Activated CD4-positive, alpha-beta T cell treated with anti-CD3 and anti-CD28 coated beads, Interleukin-2, Interleukin-6, amounts not matched to agents 100 ng/mL and 50 ng/mL, durations not matched to agents 16 hours and 8 hours (primary cell): ENCODE measurements at places on chromosomes 11 and 22.

- no peak for DNase-seq
Measured at GRCh38 chr11:134442246-134442645, 30.2 kb upstream of the B3GAT1 start.

- no peak for DNase-seq
Measured at GRCh38 chr22:30637701-30638114, 2.1 kb downstream of the SLC35E4 start.

DNA sequence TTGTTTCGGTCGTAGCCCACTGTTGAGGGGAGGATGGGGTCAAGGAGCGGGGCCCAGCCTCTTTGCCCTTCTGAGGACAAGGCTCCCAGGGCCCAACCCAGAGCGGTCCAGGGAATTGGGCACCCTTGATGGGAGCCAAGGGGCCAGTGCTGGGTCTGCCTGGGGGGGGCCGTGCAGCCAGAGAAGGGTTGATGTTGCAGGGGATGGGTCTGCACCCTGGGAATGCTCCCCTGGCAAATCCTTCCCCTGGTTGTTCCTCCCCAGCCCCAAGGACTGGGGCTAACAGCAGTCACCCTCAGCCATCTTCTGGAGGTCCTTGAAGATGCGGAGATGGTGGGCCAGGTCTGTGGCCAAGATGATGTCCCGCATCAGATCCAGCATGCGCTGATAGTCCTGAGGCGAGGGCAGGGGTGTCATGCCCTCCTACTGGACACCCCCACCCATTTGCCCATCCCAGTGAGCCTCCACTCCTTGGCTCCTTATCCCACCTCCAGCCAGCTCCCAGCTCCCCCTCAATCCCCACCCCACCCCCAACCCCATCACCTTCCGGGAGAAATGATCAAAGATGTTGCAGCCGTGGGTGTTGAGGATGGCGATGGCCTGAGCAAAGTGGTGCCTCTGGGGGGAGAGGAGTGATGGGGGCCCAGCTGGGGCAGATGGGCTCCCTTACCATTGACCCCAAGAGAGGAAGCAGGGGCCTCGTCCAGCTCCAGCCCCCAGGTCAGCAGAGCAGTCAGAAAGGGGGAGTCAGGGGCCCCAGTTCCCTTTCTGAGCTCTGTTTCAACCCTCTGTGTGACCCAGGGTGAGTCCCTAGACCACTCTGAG is 95.0 kb downstream of the PDE2A start:
- DNase-seq = no peak

DNA sequence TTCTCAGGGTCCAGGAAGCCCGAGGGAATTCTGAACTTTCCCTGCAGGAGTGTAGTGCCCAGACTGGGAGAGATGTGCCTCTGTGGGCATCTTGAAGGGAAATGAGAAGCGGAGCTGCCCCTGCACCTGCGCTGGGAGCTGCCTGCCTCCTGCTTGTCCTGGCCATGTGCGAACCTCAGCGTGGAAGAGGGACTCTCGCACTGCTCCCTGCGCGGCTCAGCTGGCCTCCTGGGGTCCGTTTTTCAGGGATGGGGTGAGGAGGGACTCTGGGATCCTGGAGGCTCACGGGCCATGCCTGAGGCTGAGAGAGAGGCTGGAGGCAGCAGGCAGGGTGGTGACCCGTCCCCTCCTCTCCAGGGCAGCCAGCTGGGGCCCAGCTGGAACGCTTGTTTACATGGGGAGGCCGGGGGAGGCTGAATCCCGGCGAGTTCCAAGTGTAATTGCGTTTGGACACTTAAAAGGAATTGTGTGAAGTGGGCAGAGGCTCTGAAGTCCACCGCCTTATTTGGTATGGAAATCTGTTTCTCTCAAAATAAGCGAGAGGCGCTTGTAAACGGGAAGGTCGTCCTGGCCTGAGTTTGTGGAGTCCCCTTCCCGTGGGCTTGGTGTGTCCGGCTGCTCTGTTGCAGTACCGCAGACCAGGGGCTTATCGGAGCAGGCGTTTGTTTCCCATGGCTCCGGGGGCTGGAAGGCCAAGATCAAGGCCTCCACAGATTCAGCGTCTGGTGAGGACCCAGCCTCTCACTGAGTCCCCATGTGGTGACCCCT is 1.2 kb upstream of the MRGPRF start:
- no peak for DNase-seq

DNA sequence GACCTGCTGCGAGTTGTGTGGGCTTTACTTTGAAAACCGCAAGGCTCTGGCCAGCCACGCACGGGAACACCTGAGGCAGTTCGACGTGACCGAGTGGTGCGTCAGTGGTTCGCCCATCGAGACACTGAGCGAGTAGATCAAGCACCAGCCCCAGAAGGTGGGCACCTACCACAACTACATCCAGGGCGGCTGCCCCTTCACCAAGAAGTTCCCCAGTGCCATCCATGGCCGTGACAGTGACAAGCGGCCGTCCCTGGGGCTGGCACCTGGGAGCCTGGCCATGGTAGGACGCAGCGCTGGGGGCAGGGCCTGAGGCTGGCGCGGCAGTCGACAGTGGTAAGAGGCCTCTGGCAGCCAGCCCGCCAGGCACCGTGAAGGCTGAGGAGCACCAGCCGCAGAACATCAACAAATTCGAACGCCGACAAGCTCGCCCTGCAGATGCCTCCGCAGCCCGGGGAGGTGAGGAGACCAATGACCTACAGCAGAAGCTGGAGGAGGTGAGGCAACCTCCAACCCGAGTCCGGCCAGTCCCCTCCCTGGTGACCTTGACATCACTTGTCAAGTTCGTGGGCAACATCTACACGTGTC is 545.2 kb upstream of the CCDC179 start:
- DNase-seq = no peak

- DNase-seq = no peak
Measured at GRCh38 chr11:128467041-128467440, 120.3 kb downstream of the ETS1 start.

DNA sequence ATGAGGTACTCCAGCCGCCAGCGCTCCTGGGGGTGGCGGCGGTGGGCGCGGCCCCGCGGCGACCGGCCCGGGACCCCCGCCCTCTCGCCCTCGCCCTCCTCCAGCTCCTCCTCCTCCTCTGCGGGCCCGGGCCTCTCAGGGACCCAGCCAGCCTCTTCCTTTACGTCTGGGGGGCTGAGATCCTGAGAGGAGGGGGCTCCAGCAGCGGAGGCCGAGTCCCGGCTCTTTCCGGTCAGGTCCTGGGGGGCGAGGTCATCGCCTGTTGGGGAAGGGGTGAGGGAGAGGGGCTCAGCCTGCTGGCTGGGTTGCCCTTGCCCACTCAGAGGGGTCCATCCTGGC is 4.3 kb downstream of the ZFTA start:
- no peak for DNase-seq

GRCh38 chr11:45606514-45607281 is 58.7 kb downstream of the CHST1 start:
- no peak for DNase-seq

DNA sequence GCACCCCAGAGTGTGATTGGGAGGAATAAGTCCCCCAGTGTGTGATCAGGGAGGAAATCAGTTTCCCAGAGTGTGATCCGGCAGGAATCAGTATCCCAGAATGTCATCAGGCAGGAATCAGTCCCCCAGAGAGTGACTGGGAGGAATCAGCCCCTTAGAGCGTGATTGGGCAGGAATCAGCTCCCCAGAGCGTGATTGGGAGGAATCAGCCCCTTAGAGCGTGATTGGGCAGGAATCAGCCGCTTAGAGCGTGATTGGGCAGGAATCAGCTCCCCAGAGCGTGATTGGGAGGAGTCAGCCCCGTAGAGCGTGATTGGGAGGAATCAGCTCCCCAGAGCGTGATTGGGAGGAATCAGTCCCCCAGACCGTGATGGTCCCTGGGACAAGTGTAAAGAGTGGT is 81.1 kb upstream of the EIF3D start:
- DNase-seq = no peak
